ENCODE measurements at places on chromosomes 5 and 9.

- DNase-seq = no peak
Observed at GRCh38 chr9:101716629-101717028, 21.8 kb downstream of the GRIN3A start.

DNA sequence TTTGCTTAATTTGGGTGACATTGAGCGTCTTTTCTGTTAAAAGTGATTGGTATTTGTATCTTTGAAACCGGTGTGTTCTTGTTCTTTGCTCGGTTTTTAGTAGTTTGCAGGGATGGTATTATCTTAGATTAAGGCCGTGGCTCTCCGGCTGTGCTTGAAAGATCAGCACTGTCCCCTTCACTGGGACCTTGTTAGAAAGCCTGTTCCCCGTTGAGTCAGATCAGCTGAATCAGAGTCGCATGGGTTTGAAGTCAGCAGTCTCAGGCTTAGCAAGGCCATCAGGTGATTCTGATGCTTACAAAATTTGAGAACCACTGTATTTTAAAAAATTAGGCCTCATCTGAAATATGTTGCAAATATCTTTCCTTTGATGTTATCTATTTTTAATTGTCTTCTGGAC lies 5.0 kb downstream of the DIRAS2 start:
- no peak for DNase-seq

DNA sequence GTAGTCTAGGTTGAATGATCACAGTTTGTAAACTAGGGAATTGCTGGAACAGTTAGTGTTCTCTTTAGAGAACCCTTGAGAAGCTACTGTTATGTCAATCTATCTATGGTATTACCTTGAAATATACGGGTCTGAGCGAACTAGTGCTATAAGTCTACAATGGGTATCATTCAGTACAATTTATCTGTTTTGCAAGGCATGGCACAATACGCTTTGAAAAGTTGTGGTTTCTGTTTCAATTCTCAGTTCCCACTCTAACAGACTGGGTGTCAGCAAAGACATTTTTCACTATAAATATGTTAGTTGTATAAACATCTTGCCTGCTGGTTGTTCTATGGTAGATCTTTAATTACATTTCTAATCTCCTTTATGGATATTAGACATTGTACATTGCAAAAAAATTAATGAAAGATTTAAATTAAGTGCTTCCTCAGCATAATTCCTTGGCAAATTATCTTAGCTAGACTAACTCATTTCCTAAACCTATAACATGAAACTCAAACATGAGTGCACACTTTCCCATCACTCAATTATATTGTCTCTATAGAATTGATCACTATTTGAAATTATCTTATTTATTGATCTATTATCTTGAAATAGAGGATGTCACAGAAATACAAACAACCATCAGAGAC lies 24.9 kb upstream of the SLCO6A1 start:
- peak; percentile 28 for DNase-seq

GRCh38 chr5:115087951-115088350 lies 81.8 kb downstream of the TRIM36 start:
- no peak for DNase-seq

GRCh38 chr5:76810236-76810635 lies 8.6 kb upstream of the F2RL1 start:
- no peak for DNase-seq

DNA sequence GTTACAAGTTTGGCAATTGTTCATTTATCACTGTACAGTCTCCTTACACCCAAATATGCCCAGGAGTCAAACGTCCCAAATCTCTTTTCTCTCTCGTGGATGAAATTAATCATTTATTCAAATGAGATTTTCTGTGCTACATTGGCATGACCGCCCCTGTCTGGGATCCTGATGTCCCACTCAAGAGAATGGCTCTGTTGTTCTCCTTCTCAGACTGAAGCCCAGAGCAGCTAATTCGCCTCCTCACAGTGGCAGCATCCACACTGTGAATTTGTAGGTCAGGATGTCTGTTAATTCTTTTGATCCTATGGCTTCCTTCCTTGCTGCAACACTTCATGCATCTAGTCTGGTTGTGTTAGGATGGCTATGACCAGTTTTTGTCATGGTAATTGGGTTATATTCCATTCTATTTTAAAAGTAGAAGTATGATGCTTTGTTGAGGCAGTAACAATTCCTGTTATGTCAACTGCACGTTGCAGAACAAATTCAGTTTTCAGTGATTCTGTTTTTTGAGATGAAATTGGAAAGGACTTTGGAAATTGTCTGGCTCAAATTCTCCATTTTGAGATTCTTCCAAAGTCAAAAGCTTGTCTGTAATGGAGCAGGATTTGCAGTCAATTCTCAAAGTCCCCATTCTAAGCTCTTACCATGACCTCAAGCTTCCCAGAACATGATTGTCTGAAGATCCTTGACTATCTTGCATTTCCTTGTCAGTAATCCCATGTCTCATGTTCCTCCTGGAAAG lies 141.5 kb upstream of the GAS1 start:
- no peak for DNase-seq

Data from inflammatory macrophage treated with lipopolysaccharide for 1 hour (primary cell).